SIG-M5 (cell line): ENCODE measurements at places on chromosomes 2 and 18.
A peak's percentile ranks its signal among the peaks of the same experiment; 100 is the strongest.

DNA sequence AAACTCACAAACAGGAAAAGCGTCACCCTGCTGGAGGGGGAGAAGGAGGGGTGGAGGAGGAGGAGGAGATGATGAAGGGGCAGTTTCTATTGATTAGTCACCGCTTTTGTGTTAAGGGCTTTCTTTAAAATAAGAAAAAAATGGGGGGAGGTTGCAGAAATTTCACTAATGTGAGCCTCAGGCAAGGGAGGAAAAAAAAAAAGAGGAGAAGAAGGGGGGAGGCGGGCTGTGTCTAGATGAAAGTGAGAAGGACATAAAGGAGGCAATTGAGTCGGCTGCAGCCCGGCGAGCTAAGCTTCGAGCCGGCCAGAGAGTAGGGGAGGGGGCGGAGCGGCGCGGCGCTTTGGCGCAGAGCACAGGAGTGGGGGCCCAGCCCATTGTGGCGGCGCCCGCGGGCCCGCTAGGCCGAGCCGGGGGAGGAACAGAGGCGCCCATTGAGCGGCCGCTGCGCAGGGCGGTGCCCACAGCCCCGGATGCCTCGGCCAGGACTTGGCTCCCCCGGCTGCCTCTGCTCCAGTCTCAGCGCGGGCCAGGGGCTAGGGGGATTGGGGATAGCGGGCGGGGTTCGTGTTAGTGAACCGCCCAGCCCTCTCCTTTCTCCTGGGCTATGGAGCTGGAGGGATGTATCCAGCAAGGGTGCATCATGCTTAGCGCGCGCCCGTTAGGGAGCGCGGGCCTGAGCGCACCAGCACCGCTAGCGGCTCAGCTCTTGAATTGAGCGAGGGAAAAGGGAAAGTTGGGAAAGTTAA is 7.9 kb downstream of the PAX3 start:
- no peak for DNase-seq

GRCh38 chr2:107932979-107933378 is 53.3 kb upstream of the SLC5A7 start:
- DNase-seq, result no peak

GRCh38 chr2:20942646-20943125 is 101.2 kb downstream of the APOB start:
- no peak for DNase-seq

DNA sequence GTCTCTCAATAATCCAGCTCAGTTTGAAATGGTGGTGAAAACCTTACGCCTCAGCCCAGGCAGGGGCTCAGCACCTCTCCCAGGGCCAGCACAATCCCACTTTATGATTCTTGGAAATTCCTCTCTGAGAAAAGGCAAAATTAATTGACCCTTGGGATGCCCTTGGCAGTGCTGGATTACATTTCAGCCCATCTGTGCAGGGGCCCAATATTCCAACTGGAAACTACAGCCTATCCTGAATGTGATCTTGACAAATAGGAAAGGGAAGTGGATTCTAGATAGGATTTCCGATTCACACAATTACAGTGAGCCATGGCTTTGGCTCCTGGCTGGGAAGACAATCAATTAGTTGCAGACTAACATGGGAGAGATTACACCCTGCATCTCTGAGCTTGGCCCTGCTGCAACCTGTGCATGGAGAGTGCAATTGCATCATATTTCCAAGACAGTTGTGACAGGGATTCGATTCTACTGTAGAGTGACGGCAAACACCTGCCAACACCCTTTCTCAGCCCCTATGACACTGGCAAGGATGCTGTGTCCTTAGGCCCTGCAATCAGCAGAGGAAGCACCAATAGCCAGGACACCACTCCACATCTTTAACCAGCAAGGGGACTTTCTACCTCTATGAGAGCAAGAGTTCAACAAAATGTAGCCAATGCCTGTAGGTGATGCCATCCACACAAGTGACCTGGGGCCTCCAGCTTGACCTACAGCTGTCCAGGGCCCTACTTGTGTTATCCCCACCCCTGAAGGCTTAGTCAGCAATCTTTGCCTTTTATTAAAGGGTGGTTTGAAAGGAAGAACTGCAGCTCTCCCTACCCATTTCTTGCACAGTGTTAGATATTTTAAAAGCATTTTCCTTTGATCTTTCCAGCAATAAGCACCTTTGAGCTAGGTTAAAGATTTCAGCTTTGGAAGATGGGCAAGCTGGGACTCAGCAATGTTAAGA is 187.2 kb upstream of the HS6ST1 start:
- DNase-seq, result no peak

GRCh38 chr2:200341376-200341775 is 34.9 kb downstream of the SPATS2L start:
- DNase-seq, result no peak

DNA sequence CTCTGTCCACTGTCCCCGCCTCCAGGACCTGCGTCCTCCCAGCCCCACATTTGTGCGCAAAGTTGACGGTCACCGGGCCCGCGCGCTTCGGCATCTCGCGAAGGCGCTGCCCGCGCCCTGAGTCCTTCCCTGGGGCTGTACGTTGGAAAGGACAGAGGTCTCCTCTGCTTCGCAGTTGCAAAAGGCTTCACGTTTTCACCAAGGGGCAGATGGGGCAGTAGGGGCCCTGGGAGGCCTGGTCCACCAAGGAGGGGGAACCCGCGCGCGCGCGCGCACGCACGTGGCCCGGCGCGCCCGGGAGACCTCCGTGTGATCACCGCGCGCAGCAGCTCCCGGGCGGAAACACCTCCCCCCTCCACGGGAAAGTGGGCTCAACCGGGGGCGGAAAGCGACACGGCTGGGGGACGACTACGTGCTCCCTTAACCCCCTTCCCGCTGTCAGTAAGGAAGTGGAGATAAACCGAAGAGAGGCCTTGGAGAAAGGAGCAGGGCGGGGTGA is 21.9 kb downstream of the TEX44 start:
- peak; percentile 20 for DNase-seq
